Hematopoietic multipotent progenitor cell treated with erythropoietin and hydrocortisone succinate and interleukin-3 and kit ligand, for 8 days (in vitro differentiated cells): ENCODE measurements at places on chromosomes 3 and 15.

- DNase-seq = no peak
Measured at GRCh38 chr3:138799822-138800221, 34.9 kb downstream of the PIK3CB start.

- DNase-seq = no peak
Measured at GRCh38 chr3:76497636-76498035, 542.3 kb upstream of the ROBO2 start.

DNA sequence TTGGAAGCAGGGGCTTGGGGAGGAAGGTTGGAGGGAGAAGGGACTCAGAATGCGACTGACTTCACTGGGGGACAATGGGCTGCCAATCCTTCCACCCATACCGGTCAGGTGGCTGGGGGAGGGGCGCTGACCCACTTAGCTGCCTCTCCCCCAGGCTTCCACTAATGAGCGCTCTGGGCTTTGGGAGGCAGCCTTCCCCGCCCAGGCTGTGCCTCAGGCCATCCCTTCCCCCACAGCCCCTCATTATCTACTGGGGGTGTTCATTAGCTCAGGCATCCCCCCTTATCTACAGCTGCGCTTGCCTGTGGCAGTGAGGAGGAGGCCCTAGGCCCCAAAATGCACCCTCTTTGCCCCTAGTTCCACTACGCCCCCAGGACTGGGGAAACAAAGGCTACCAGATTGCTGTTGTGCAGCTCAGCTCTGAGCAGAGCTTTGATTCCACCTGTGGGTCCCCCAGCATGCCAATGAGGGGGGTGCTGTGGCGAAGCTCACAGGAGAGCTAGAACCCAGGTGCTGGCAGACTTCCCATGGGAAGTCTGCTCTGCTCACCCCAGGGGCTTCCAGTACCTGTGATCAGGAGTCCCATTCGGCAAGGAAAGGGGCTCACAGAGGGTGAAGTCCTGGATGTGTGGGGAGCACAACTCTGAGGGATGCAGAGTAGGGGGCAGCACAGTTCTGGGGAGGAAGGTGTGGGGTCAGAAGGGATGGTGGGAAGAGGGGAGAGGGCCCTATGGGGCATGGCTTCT is 29.4 kb upstream of the SEMA3F start:
- no peak for DNase-seq

- DNase-seq = peak; percentile 85
Measured at GRCh38 chr15:91049378-91050127, 27.2 kb upstream of the VPS33B start.

DNA sequence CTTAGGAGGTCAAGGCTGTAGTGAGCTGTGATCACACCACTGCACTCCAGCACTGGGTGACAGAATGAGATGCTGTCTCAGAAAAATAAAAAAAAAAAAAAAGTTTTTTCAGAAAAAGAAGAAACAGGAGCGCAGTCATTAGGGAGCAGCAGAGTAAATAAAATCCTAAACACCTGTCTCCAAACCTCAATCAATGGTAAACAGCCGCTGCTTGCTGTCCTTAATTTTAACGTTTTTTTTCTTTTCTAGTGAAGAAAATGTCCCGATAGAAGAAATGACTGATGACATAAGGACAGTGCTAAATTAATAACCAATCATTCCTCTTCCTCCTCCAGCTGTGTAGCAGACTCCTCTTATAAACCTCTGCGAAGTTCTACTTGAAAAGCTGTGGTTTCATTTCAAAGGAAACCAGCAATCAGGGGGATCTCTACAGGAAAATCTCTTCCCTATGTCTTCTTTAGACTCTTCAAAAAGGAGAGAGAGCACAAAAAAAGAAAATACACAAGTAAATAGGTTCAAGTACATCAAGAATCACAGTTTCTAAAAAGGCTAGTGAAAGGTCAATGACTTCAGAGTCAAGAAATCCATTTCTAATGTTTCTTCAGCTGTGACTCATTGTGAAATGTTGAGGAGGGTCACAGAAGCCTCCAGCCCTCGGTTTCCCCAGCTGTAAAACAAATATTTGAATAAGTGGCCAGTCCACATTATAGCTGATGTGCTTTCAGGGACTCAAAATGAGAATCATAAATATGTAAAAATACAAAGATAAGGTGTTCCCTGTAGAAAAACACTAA is 127.6 kb downstream of the TMCO5A start:
- no peak for DNase-seq
